COLO829 (cell line): ENCODE measurements at places on chromosomes 6 and 20.

- peak; percentile 28 for DNase-seq
Measured at GRCh38 chr6:125149256-125150144, 4.1 kb upstream of the TPD52L1 start.

- peak; percentile 60 for DNase-seq
Measured at GRCh38 chr6:36853325-36853724, 14.1 kb upstream of the CPNE5 start.

GRCh38 chr6:1009103-1009502 lies 302.8 kb upstream of the FOXQ1 start:
- no peak for DNase-seq

- no peak for DNase-seq
Measured at GRCh38 chr20:51600016-51600420, 57.5 kb upstream of the NFATC2 start.

DNA sequence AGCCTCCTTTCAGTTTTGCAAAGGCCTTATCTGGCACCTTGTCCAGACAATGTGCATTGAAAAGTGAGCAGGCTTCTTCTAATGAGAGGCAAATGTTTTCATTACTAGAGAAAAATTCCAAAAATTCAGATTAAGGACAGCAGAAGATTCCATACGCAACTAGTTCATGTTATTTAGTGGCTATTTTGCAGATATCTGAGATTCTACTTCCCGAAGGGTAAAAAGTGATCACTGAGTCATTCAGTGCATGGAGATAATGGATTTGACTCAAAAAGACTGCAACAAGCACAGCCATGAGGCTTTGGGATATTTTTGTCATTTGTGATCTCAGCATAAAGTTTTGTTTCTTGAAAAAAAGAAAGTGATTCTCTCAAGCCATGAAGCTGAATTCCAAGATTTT lies 29.9 kb downstream of the METTL24 start:
- DNase-seq, result no peak

DNA sequence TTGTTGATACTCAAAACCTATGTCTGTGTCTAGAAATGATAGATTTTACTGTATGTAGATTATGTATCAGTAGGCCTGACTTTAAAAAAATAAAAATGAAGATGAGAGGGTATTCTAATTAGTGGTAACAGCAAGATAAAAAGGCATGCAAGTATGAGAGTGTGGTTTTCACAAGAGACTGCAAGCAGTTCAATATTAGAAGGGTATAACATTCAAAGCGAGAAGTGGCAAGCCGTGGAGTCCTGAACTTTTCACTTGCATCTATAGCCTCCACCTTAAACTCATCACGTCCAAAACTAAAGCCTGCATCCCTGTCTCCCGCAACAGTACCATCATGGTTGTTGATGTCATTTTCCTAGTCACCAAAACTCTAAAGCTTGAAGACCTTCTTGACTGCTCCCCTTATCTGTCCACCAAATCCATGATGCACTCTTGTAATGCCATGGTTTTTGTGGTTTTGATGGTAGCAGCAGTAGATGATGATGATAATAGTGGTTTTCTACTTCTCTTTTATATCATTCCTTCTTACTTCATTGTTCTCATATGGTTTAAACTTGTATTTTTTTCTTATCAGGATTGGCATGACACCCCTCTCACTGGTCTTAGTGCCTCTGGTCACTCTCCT lies 9.2 kb upstream of the CGA start:
- no peak for DNase-seq

GRCh38 chr6:37657112-37657886 lies 40.4 kb downstream of the MDGA1 start:
- no peak for DNase-seq

GRCh38 chr6:51213811-51214210 lies 395.1 kb downstream of the TFAP2B start:
- DNase-seq, result no peak

DNA sequence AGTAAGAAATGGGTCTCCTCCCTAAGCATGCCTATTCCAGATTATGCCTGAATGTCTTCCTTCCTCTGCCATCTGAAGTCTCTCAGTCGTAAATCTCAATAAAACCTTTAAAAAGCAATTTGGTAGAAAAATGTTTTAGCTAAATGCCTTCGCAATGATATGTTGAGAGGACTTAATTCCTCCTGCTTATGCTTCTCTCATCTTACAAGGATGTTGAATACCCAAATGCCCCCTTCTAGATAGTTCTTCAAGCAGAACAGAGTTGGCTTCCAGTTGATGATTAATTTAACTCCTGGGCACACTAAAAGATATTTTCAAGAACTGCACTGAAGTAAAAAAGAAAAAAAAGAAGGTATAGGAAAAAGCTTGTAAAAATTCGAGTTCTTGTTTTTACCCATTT lies 275.0 kb upstream of the SPTLC3 start:
- no peak for DNase-seq

DNA sequence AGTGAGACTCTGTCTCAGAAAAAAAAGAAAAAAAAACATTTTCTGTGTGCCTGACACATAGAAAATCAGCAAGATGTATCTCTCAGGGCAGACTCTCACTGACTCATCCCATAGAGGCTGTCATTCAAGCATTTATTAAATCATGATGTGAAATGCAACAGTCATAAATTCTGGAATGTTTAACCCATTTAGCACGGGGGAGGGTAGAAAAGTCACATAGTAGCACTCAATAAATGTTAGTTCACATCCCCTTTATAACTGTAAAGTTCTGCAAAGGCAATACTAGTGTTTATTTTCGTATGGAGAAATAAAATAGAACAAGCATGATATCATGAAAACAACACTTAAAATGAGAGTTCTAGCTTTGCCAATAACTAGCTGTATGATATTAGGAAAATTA lies 15.5 kb upstream of the CARMIL1 start:
- peak; percentile 53 for DNase-seq

DNA sequence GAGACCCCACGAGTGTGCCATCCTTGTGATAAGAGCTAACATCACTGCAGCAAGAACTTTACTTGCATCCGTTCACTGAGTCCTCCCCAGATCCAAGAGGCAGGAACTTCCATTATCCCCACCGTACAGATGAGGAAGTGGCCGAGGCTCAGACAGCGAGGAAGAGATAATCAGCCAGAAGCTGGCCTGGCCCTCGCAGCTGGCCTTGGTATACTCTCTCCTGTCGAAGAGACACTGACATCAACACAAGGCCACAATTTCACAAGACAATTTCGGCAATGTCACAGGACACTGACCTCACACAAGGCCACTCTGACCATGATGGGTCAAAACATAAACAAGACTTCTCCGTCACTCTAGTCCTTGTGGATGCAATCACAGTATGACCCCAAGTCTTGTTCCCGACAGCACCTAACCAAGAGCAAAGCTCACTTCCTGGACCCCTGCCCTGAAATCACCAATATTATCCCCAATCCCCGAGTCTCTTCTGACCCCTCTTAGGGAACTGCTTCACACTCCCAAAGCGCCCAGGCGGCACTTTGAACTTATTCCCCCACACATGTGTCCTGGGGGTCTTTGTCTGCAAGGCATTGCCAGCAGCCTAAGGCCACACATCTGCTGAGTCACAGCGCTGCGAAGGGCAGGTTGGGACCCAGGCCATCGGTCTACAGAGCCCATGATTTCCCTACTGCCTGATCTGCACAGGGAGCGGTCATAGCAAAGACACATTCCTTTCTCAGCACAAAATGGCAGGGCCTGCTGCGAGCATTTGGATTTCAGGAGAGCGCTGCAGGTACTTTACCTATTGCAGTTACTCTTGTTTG lies 14.8 kb upstream of the VAPB start:
- no peak for DNase-seq

- DNase-seq, result no peak
Measured at GRCh38 chr20:16049529-16050093, 523.6 kb downstream of the KIF16B start.

DNA sequence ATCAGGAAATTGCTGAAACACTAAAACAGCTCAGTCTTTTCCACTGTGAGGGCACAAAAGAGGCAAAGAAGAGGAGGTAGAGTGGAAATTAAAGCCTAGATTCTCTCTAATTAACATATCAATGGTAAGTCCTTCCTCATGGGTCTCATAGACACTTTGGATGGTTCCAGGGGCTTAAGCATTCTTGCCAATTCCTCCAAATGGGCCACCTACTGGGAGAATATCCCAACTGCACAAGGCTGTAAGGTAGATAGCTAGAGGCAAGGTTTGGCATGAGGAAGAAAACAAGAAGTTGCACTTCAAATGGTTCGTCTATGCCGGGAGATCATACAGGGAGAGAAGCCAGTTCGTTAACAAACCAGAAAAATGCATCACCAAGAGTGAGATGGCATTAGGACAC lies 107.6 kb upstream of the KHDRBS2 start:
- no peak for DNase-seq

- no peak for DNase-seq
Measured at GRCh38 chr20:5586720-5587119, 163.5 kb upstream of the SHLD1 start.

- no peak for DNase-seq
Measured at GRCh38 chr20:48620154-48620506, 207.7 kb downstream of the PREX1 start.
